ENCODE measurements at places on chromosomes 7 and 10.

DNA sequence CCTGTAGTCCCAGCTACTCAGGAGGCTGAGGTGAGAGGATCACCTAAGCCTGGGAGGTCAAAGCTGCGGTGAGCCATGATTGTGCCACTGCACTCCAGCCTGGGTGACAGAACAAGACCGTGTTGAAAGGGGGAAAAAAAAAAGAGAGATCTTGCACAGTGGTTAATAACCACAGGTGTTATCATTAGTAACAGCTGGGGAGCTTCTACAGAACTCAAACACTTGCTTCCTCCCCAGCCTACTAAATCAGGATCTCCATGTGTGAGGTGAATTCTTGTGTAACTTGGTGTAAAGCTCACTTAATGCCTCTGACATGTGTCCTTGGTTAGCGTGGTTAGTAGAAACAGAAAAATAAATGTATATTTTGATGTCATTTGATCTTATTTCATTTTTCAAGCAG lies 43.9 kb upstream of the BMS1 start:
- no peak for DNase-seq

GRCh38 chr10:58756130-58756719 lies 243.6 kb downstream of the BICC1 start:
- no peak for DNase-seq

DNA sequence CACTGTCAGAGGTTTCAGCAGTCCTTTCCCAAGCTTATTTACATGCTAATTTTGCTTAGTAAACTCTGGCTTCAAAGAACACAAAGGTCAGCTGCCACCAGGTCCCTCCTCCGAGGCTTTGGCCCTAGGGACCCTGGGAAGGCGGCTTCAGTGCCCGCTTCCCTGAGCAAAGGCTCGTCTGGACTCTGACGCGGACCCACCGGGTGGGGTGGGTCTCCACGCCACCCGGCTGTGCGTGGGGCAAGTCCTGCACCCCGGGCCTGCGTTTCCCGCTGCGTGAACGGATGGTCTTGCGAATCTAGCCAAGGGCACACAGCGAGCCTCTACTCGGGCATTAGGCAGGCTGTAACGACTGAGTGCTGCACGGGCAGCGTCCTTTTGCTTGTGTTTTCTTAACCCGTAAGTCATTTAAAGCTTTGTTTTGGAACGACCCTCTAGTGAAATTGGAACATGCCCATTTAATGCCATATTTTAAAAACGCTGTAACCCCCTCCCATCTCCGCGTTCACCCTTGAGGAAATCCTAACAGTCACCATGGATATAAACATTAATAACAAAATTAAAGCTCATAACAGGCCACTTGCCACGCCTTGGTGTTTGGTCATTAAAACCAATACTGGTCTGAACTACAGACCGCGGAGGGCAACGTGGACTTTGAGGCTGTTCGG lies 828 bp downstream of the BNIP3 start:
- no peak for DNase-seq

DNA sequence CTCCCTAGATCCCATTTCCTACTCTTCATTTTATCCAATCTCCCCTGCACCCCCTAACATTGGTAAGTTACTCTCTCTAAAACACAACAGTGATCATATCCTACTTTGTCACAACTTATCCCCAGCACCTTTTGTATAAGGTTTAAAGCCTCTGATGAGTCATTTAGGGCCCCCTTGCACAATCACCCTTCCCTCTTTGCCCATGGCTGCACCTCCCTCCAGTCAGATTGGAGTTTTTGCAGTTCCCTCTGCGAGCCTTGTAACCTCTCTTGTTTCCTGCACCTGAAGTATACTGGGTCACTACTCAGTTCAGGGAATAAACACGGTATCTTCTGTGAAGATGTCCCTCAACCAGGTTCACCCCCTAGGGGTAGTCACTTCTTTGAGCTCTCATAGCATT lies 55.9 kb upstream of the ADRB1 start:
- peak; percentile 14 for DNase-seq

- DNase-seq, result no peak
These were observed 44.0 kb downstream of the LAMB1 start for GRCh38 chr7:107958764-107959526.

DNA sequence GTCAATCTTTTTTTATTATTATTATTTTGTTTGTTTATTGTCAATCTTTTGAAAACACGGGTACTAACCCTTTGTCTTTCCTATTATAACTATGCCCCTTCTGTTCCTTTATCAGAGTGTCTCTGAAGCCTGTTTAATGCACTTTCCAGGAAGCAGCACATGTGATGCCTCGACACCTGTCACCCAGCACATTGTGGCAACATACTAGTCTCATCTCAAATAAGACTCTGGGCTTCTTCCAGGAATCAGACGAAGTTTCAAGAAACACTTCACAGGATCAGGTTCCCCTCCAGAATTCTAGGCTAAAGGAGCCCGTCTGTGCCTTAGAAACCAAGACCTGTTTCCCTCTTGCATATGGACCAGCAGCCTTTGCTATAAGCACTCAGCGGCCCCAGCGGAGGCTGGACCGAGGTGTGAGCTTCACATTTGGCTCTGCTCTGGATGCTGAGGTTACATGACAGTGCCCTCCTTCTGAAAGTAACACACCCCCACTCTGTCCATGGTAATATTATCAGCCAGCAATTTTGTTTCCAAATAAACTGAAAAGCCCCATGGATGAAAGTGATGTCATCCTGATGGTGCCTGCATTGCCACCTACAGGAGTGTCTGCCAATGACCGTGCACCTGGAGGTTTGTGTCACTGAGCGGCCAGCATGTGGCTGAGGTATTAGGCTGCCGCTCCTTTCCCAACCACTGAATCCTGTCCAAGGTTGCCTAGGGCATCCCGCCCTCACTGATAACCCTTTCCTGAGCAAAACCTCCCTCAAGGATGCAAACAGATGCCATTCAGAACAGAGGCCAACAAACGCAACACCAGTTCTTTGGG lies 38.1 kb downstream of the MKI67 start:
- peak; percentile 53 for DNase-seq

- DNase-seq, result no peak
These were observed 3.9 kb upstream of the PVRIG start for GRCh38 chr7:100215895-100216294.

GRCh38 chr7:6375348-6376101 lies 72.2 kb downstream of the DAGLB start:
- no peak for DNase-seq

DNA sequence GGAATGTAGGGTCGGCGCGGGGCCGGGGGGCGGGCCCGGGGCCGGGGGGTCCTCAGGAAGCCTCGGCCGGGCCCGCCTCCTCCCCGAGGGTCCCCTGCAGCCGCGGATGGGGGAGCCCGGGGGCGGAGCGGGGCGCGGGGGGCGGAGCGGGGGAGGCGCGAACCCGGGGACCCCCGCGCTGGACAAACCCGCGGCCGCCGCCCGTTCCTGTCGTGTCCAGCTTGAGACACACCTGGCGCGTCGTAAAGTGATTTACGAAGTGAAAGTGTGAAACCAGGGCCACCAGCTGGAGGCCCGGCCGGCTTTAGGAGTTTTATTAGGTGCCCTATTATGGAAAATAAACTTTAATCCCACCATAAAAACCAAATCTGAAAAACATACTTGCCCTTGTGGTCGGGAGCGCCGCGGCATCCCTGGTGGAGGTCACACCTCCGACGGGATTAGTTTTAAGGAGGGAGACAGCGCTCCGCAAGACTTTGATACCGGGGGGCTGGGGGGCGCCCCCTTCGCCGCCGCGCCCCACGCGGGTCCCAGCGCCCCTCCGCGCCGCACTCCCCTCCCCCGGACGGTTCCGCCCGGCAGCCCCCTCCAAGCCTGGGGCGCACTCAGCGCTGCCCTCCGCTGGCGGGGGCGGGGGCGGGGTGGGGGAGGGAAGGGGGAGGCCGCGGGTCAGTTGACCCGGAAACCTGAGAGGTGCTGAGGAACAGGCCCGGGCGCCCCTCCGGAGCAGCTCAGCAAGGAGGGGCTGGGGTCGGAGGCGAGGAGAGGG lies 10.3 kb downstream of the MNX1 start:
- peak; percentile 68 for DNase-seq

- no peak for DNase-seq
These were observed 25.6 kb upstream of the CACNA2D1 start for GRCh38 chr7:82469207-82469606.

GRCh38 chr7:46682836-46683624 lies 762.0 kb upstream of the IGFBP3 start:
- no peak for DNase-seq

GRCh38 chr10:11095374-11095801 lies 77.7 kb downstream of the CELF2 start:
- DNase-seq, result peak; percentile 5

GRCh38 chr7:75642810-75643486 lies 95.8 kb downstream of the HIP1 start:
- DNase-seq, result peak; percentile 68

- no peak for DNase-seq
These were observed 15.8 kb downstream of the TSPAN33 start for GRCh38 chr7:129160161-129160905.

DNA sequence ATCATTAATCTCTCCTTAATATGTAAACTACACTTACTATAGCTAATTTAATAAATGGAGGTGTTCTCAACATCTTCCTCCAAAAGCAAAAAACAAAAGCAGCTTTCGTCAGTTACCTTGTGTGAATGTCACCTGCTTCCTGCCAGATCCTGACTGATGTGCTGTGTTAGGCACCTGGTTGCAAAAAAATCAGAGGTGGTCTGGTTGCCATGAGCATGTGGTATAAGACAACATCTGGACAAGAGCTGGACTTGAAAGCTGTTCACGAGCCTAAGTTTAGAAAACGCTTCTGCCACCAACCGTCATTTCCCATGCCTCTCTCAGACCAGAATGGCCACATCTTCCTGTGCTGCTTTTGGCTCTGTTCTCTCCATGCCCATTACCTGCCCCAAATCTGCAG lies 42.0 kb upstream of the GGCT start:
- DNase-seq, result no peak

- no peak for DNase-seq
These were observed 226.1 kb downstream of the XPNPEP1 start for GRCh38 chr10:109696981-109697775.

DNA sequence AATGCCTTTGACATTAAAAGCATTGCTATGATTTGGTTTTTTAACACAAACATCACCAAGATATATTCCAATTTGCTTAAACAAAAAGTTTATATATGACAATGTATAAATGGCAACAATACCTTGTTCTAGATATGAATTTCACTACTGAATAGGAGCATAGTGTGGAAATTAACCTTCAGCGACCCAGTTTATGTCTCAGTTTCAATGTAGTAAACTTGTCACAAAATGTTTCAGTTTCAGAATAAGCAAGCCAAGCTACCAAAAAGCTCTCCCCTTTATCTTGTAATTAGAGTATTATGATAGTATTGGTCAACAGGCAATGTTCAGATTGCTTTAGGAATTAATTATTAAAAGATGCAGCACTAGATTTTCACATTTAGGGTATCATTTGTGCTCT lies 99.6 kb upstream of the PCDH15 start:
- no peak for DNase-seq

- DNase-seq, result no peak
These were observed 270.4 kb downstream of the DNAJB6 start for GRCh38 chr7:157607218-157607617.

GRCh38 chr7:110442381-110442837 lies 648.5 kb upstream of the LRRN3 start:
- DNase-seq, result peak; percentile 71

DNA sequence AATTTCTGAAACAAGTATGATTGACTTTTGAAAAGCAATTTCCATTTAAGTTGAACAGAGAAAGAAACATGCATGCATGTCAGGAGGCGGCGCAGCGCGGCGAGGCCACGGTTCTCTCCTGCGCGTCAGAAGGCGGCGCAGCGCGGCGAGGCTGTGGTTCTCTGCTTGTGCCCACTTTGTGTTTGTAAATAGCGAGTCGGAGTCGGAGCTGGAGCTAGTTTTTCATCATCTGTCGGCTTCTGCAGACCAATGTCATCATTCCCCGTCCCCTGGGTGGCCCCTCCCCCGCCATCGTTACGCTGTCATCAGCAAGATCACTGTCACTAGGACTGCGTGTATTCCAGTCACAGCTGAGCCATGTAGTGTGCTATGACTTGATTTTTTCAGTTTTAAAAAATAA lies 49.2 kb downstream of the INPP5A start:
- no peak for DNase-seq

DNA sequence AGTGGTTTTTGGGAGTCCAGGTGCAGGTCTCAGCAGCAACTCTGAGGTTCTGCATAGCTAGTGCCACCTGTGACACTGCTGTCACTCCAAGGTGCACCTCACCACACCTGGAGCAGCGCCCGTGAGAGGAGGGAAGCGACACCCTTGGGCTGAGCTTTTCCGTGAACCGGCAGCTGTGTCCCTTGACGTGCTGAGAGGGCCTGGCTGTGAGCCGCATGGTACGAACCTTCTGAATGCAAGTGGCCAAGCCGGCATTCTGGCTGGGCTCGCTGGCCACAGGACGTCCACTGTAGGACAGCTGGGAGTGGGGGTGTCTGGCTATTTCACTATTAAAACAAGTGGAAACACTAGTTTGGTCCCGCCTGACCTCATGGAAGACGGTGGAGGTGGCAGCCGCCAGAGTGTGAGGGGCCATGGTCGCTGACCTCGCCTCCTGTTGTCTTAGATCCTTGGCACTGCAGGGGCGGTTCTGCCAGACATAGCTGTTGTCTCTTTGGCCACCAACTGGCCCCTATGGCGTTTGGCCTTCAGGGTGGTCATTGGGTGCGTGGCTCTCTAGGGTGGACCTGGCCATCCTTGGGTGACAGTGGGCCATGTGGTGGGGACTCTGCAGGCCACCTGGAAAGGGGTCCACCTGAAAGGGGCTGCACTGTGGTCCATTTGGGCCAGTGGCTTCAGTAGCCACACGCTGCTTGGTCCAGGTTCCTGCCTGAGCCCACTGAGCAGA lies 12.9 kb downstream of the INPP5A start:
- DNase-seq, result no peak
